Sigmoid colon (tissue), 7 donors: ENCODE measurements at places on chromosomes 6 and 20. TPM values are rescaled to one million over a fixed set of nuclear protein-coding genes. Genes with fewer than 3 reads are reported as not detected.
A peak's percentile ranks its signal among the peaks of the same experiment; 100 is the strongest.

DNA sequence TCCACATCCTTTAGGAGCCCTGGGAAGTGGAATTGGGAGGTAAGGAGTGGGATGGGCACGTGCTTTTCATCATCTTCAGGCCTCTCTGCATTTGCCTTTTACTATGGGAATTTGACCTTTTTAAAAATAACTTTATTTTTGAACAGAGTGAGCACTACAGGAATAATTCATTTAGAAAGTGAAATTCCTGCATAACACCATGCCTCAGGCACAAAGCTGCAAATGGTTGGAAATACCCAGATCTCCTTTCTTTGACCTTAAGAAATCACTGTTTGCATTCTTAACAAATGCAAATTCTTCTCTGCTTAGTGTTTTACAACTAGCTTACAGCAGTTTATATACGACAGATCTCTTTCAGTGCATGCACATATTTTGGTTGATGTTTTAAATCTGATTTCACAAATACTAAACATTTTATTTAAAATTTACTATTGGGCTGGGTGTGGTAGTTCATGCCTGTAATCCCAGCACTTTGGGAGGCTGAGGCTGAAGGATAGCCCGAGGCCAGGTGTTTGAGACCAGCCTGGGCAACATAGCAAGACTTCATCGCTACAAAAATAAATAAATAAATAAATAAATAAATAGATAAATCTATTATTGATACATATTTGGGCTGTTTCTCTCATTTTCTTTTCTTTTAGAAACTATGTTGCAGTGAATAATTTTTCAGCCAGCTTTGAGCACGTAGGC, 24.5 kb downstream of the CST8 start:
- DNase-seq = no peak
- no peaks in the 10 kb centered on the region for H3K36me3 ChIP-seq
- H3K27ac ChIP-seq = no peak overlapping the region
- H3K4me3 ChIP-seq = no peak overlapping the region
- no peaks in the 10 kb centered on the region for H3K27me3 ChIP-seq
- H3K4me1 ChIP-seq = no peaks in the 10 kb centered on the region

GRCh38 chr6:24961852-24962251, 26.1 kb upstream of the RIPOR2 start:
- H3K4me3 ChIP-seq = no peak overlapping the region
- H3K27me3 ChIP-seq = no peaks in the 10 kb centered on the region
- no peak for DNase-seq
- no peaks in the 10 kb centered on the region for H3K36me3 ChIP-seq
- peaks cover 13% of the 10 kb centered on the region for H3K4me1 ChIP-seq
- H3K27ac ChIP-seq = no peak overlapping the region

GRCh38 chr6:35711731-35712130, 23.0 kb upstream of the FKBP5 start:
- H3K27me3 ChIP-seq = no peaks in the 10 kb centered on the region
- DNase-seq = peak; percentile 9
- no peak overlapping the region for H3K27ac ChIP-seq
- H3K4me1 ChIP-seq = no peaks in the 10 kb centered on the region

GRCh38 chr6:24940311-24940917, 4.7 kb upstream of the RIPOR2 start:
- no peaks in the 10 kb centered on the region for H3K36me3 ChIP-seq
- no peak overlapping the region for H3K4me3 ChIP-seq
- H3K27me3 ChIP-seq = no peaks in the 10 kb centered on the region
- H3K27ac ChIP-seq = no peak overlapping the region
- DNase-seq = no peak

DNA sequence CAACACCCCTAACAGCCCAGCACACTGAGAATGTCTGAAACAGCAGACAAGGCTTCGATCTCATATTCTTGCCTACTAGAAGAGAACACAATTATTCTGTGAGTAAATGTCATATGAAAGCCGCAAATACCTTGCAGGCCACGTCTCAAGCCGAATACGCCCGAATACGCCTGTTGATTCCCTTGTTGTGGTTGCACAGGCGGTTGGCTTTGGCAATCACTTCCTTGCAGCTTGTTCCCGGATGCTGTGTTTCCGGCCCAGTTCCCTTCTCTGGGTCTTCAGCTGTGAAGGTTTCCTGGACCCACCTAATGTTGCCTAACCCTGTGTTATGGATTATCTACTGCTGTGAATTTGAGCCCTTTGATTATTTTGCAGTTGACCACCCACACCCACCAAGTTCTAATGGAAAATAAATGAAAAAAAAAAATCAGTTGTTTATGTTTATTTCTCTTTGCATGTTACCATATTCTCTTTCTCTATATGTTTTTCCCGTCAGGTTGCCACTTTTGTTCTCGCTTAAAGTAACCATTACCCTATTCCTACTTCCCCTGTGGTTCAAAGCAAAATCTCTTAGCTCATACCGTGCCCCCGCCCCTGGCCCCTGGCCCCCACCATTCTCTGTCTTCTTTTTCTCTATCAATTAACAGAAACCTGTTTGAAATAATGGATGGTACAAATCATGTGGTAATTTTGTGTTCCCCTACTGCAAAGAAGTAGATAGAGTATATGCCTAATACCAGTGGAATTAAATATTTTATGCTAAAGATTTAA, 172.4 kb downstream of the ADGB start:
- peak; percentile 83 for DNase-seq
- no peaks in the 10 kb centered on the region for H3K27me3 ChIP-seq
- no peaks in the 10 kb centered on the region for H3K4me1 ChIP-seq
- no peaks in the 10 kb centered on the region for H3K36me3 ChIP-seq
- no peak overlapping the region for H3K4me3 ChIP-seq
- H3K27ac ChIP-seq = no peak overlapping the region

DNA sequence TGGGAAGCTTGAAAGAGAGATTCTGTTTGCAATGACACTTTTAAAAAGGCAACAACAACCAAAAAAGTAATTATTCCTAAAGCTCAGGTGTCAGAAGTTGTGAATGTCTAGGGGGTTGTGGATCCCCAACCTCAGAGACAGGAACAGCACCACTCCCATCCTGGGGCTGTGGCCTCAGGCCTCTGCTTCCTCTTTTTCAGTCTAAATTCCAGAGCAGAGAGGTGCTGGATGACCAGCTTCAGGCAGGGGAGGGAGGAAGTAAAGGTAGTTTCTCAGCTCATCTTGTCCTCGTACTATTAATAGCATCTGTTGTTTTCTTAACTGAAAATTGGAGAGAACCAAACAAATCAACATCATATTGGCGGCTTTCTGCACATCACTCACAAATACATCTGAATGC, 8.3 kb downstream of the NT5E start:
- no peak overlapping the region for H3K4me3 ChIP-seq
- H3K4me1 ChIP-seq = no peaks in the 10 kb centered on the region
- H3K36me3 ChIP-seq = no peaks in the 10 kb centered on the region
- no peak for DNase-seq
- peak overlapping the region; percentile 69 for H3K27ac ChIP-seq
- H3K27me3 ChIP-seq = no peaks in the 10 kb centered on the region

- H3K27me3 ChIP-seq = no peaks in the 10 kb centered on the region
- peaks cover 5% of the 10 kb centered on the region for H3K4me1 ChIP-seq
- DNase-seq = no peak
- H3K36me3 ChIP-seq = peaks cover 7% of the 10 kb centered on the region
- H3K4me3 ChIP-seq = no peak overlapping the region
- no peak overlapping the region for H3K27ac ChIP-seq
Observed at GRCh38 chr6:163565140-163565539, 150.6 kb downstream of the QKI start.

- no peak overlapping the region for H3K27ac ChIP-seq
- H3K4me3 ChIP-seq = no peak overlapping the region
- H3K4me1 ChIP-seq = no peaks in the 10 kb centered on the region
- DNase-seq = no peak
- no peaks in the 10 kb centered on the region for H3K36me3 ChIP-seq
Observed at GRCh38 chr6:19209202-19209601, 628.0 kb upstream of the ID4 start.

GRCh38 chr6:65569505-65569904, 137.5 kb downstream of the EYS start:
- H3K4me1 ChIP-seq = no peaks in the 10 kb centered on the region
- H3K27me3 ChIP-seq = no peaks in the 10 kb centered on the region

- H3K36me3 ChIP-seq = no peaks in the 10 kb centered on the region
- peak; percentile 72 for DNase-seq
- H3K27me3 ChIP-seq = no peaks in the 10 kb centered on the region
- no peaks in the 10 kb centered on the region for H3K4me1 ChIP-seq
- no peak overlapping the region for H3K27ac ChIP-seq
- no peak overlapping the region for H3K4me3 ChIP-seq
Observed at GRCh38 chr20:36147690-36148089, 6.8 kb upstream of the EPB41L1 start.

DNA sequence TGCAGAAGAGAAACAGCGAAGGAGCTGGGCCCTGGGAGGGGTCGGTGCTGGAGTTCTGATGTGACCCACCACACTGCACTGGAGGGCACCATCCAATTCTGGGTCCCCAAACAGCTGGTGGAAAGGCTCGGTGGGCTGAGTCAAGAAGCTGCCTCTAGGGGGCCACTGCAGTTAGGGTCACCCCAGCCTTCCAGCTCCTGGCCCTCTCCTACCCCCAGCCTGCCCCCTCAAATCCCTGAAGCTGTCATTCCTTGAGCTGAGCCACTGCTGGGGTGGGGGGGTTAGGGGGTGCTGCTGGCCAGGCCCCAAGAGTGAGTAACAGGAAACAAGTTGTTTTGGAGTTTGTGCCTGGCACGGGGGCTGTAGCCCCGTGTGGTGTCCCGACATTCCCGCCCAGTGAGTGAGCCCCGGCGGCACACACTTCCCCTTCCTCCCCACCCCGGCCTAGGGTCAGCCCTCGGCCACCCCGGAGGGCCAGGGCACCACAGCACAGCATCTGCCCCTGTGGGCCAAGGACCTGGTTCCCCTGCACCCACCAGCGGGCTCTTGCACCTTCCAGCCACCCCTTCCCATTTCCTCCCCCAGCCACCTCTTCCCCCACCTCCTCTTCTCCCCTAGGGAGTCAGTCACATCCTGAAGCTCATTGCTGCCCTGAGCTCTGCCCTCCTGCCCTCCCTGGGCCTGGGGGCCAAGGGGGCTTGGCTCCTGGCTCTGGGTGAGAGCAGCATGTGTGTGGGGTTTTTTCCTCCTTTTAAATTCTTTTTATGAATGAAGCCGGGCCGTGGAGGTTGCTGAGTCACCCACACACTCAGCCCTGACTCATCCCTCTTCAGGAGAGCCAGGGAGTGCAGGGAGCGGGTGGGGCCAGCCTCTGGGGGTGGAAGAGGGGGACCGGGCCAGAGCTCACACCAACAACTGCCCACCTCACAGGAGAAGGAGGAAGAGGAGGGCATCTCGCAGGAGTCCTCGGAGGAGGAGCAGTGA, 4.6 kb downstream of the SMIM29 start:
- H3K36me3 ChIP-seq = no peaks in the 10 kb centered on the region
- H3K4me3 ChIP-seq = no peak overlapping the region
- peak; percentile 89 for DNase-seq
- no peaks in the 10 kb centered on the region for H3K27me3 ChIP-seq
- peaks cover 25% of the 10 kb centered on the region for H3K4me1 ChIP-seq

GRCh38 chr20:42734660-42735368, 454.9 kb downstream of the PTPRT start:
- DNase-seq = no peak
- no peaks in the 10 kb centered on the region for H3K27me3 ChIP-seq
- no peak overlapping the region for H3K27ac ChIP-seq
- no peak overlapping the region for H3K4me3 ChIP-seq
- no peaks in the 10 kb centered on the region for H3K36me3 ChIP-seq
- peaks cover 3% of the 10 kb centered on the region for H3K4me1 ChIP-seq

- no peaks in the 10 kb centered on the region for H3K4me1 ChIP-seq
- no peak overlapping the region for H3K27ac ChIP-seq
- DNase-seq = no peak
- H3K27me3 ChIP-seq = no peaks in the 10 kb centered on the region
Observed at GRCh38 chr6:11096109-11096508, 2.5 kb downstream of the SMIM13 start.

DNA sequence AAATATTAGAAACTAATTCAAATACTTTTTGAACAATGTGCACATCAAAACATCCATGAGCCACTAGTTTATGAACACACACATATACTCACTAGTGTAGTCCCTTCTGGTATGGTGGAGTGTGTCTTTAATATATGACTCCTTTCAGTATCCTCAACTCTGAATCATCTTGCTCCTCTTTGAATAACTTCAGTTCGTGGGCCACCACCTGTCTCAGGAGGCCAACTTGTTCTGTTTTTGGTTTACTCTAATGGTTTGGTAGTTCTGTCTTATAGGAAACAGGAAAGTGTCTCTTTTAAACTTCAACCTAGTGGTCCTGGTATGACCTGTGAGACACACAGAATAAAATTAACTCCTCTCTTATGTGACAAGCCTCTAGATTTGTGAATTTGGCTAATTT, 55.6 kb downstream of the ZNF292 start:
- no peak overlapping the region for H3K4me3 ChIP-seq
- H3K4me1 ChIP-seq = no peaks in the 10 kb centered on the region
- no peak for DNase-seq

The C6orf163 gene
- total RNA-seq = 2.9 TPM

The DUSP15 gene
- total RNA-seq = 2.6 TPM

The HLA-G gene
- not detected for total RNA-seq

The CYP24A1 gene
- not detected for total RNA-seq

The IFNGR1 gene
- 67.1 TPM for total RNA-seq

The SDHAF4 gene
- 4.9 TPM for total RNA-seq

The PTGIS gene
- total RNA-seq = 55.3 TPM
